ENCODE measurements at places on chromosomes 2 and 18. TPM values are rescaled to one million over a fixed set of nuclear protein-coding genes. Genes with fewer than 3 reads are reported as not detected.

- peaks cover 5% of the 10 kb centered on the region for H3K27me3 ChIP-seq
- no peaks in the 10 kb centered on the region for H3K4me1 ChIP-seq
- no peak overlapping the region for H3K27ac ChIP-seq
- H3K4me3 ChIP-seq: no peak overlapping the region
- no peak for DNase-seq
These were observed 140.5 kb downstream of the INHBB start for GRCh38 chr2:120486441-120486840.

- no peak for DNase-seq
- peaks cover 3% of the 10 kb centered on the region for H3K27me3 ChIP-seq
- peak overlapping the region; percentile 87 for H3K27ac ChIP-seq
- peaks cover 62% of the 10 kb centered on the region for H3K36me3 ChIP-seq
These were observed 631 bp downstream of the RPL31 start for GRCh38 chr2:101002562-101003277.

DNA sequence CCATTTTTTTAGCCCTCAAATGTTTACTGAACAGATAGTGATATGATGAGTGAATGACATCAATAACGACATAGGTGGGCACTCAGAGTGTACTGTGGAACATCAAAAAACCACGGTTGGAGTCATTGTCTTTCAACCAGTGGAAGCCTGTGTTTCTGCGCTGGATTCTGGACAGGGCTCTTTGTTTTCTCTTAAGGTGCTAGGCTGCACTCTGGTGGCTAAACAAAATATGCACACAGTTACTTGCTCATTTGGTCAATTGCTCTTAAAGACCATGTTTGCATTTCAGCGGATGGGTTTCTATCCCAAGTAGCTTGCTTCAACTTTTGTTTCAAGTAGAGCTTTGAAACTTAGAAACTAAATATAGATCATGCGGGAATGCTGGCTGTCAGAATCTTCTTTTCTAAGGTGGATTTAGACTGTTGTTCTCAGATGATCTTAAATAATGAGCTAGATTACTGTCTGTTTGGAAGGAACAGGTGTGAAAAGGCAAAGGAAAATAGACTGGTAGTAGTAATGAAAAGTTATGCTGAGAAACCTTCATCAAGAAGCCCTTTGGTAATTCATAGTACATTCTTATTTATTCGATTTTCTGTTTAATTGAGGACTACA, 48.5 kb upstream of the LYPD6B start:
- H3K27me3 ChIP-seq: no peaks in the 10 kb centered on the region
- no peak overlapping the region for H3K4me3 ChIP-seq
- no peak overlapping the region for H3K27ac ChIP-seq
- peak; percentile 55 for DNase-seq
- peaks cover 3% of the 10 kb centered on the region for H3K36me3 ChIP-seq

Gene SAG
- 0.10 TPM for total RNA-seq

Gene UCN
- total RNA-seq: 3.0 TPM

Gene USP40
- 18.9 TPM for total RNA-seq

DNA sequence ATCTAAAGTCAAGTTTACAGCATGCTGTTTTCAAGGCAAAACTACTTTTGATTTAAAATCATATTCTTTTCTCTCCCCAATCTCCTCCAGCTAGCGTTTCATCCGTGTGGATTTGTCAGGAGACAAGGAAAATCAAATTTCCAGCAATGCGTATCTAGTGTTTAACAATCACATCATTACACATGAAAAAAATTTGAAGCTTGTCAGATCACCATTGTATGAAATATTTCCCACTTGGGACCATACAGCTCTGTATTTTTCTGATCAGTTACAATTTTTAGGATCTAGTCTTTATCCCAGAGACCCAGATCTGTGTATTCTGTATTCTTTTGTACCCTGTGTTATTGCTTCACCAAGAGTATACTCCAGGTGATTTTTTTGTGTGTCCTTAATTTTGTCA, 28.6 kb upstream of the CYP1B1 start:
- no peak overlapping the region for H3K27ac ChIP-seq
- no peak overlapping the region for H3K4me3 ChIP-seq
- peaks cover 3% of the 10 kb centered on the region for H3K36me3 ChIP-seq
- no peak for DNase-seq
- peaks cover 33% of the 10 kb centered on the region for H3K27me3 ChIP-seq
- H3K4me1 ChIP-seq: peaks cover 28% of the 10 kb centered on the region

Gene GNLY
- total RNA-seq: 599 TPM
